ENCODE measurements at places on chromosomes 4 and X.

DNA sequence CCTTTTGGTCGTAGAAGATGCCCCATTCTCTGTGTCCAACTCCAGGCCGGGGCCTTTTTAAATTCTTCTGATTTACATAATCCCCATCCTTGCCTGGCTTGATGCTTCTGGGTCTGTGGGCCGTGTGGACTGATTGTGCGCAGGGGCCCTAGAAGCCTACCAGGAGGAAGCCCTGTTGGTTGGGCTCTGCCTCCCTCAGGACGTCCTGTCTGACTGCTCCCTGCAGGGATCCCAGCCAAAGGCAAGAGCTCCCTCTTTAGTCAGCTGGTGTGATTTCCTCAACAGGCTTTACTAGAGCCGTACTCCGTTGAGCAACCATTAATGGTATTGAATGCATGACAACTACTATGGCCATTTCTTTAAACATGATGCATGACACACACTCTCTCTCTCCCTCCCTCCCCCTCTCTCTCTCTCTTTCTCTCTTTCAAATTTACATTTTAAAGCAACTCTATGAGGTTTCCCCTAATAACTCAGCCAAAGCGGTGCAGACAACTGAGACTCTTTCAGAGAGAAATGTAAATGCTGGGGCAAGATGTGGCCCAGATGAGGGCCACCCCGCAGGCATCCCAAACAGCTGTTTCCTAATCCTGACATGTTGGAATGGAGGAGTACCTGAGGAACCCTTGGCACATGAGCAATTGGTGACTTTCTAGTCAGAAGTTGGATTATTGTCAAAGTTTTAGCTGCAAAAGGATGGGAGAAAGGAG lies 117.3 kb downstream of the DRD5 start:
- DNase-seq = no peak

- DNase-seq = no peak
These were observed 1143.9 kb downstream of the PDHA2 start for GRCh38 chr4:96983830-96984229.

- no peak for DNase-seq
These were observed 64.9 kb upstream of the DYNLT3 start for GRCh38 chrX:37912304-37912703.

DNA sequence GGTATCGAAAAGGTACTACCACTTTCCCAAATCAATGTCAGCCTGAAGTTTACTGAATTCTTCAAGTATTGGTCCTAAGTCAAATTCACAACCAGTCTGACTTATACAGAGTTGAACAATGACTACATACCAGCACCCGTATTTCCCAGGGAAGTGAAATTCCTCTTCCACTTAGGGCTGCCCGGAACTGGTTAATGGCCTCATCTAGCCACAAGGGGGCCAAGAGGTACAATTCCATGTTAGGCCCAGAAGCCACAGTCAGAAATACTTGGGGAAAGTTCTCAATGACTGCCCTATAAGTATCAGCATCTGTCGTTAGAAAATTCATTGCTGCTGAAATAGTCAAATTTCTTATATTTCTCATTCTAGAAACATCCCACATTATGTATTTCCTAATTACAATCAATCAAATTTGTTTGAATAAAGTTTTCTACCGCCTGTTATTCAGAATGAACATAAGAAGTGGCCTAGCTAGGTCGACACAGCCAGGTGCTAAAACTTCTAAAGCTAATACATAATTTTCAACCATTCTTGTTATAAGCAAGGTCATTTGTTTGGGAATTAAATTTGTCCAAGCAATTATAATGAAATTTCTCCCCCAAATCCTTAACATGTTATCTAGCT lies 5.6 kb upstream of the PCDH7 start:
- no peak for DNase-seq

DNA sequence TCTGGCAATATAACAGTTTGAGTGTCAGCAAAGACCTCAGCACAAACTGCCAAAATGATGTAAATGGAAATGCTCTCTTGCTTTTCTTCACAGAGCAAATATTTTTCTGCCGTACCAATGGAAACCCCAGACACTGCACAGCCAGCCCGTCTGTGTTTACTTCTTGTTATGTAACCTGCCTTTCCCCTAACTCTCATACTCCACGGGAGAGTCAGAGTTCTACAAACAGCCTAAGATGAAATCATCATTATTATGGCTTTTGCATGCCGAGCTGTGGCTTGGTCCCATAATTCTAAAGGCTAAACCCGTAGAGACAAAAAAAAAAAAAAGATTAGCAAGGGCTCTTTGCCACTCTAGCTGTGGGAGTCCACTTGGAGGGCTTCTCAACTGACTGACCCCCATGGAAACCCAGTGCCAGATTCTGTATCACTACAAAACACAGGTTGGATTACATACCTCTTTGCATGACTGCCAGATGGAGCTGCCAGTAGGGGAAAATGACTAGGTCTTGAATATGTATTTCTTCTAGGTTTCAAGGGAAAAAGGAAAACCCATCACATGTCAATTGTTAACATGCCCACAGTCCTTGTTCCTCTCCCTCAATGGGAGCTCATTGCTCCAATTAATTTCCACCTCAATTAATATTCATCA lies 197.2 kb upstream of the CNKSR2 start:
- DNase-seq = no peak

- DNase-seq = no peak
These were observed 73.7 kb downstream of the TBL1X start for GRCh38 chrX:9538544-9539045.

- no peak for DNase-seq
These were observed 821.7 kb downstream of the C4orf33 start for GRCh38 chr4:129917651-129918050.

DNA sequence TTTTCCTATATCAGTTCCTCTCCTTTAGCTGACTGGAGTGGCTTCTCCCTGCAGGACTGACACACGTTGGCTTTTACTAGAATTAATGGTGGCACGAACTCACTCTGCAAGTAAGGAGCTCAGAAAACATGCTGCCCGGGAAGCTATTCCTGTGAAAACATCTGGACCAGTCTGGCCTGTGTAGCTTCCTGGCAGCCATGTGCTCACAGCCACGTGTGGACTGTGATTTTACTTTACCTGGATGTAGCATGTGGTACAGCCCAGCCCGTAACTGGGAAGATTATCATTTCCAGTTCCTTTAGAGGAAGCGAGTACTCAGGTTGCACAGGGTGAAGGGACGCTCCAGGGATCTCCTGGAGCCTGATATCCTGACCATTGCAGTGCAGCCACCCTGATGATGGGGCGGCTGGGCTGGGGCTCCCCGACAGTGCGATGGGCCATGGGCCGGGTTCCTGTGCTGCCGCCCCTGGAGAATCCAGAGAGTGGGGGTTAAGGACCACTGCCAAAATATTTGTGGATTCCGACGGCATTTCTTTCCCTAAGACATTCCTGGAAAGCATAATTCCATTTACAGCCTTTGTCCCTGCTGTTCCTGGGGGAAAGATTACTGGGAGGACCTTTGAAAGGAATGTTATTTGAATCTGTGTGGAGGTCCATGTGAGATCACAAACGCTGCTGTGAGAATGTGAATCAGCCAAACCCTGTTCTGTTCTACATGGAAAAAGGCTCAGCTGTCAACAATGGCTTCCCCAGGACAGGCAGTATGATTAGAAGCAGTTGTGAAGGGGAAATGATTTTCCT lies 35.0 kb downstream of the PROM1 start:
- no peak for DNase-seq

- DNase-seq = no peak
These were observed 50.0 kb downstream of the WFS1 start for GRCh38 chr4:6319530-6320150.

DNA sequence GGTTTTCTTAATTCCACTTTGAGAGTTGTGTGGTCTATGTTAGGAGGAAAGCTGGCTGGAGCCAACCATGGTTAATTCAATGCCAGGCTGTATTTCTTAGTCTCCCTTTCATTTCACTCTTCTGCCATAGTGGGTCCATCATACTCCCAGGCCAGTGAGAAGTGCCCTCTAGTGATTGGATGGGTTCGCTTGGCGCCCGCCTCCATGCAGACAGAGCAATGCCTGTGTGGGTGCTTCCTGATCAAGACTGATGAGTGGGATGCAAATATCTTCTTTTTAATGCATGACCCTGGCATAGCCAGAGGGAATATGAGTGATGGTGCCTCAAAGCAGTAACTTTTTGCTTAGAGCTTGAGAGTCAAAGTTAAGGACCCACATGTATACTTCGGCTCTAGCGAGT lies 6.4 kb downstream of the BMX start:
- no peak for DNase-seq

- DNase-seq = no peak
These were observed 1.5 kb downstream of the LAP3 start for GRCh38 chr4:17578482-17578891.

DNA sequence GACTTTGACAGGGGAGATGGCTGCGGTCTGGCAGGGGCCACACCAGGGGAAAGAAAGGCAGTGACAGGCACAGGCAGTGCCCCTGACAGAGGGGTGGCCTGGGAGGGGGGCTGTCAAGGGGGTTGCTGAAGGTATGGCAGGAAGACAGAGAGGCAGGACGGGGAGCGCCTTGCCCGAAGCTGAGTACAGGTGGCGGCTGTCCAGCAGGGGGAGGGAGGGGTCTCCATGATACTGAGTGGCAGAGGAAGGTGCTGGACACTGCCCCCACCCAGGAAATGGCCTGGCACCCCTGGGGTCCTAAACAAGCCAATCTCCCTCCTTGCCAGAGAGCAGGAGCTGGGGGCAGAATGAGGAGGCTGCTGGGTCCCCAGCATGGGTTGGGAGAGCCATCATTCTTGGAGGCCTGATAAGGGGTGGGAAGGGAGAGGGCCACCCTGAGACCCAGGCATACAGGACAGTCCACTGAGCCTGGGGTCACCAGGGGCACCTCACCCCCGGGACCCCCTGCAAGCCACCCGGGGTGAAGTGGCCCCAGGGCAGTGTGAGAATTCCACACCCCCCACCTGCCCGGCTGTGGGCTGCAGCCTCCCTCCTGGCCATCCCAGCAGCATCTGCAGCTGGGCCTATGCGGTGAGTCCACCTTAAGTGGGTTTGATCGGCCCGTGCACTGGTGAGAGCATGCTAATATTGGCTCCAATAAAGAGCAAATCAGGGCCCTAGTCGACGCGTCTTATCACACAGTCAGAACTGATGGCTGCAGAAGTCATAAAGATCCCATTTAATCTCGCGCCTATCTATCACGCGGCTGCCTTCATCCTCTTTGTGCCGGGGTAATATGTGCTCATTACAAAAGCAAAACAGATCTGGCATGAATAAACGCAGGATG lies 108.5 kb downstream of the FAM53A start:
- DNase-seq = no peak

GRCh38 chrX:137945470-137945869 lies 379.5 kb downstream of the ZIC3 start:
- DNase-seq = no peak

DNA sequence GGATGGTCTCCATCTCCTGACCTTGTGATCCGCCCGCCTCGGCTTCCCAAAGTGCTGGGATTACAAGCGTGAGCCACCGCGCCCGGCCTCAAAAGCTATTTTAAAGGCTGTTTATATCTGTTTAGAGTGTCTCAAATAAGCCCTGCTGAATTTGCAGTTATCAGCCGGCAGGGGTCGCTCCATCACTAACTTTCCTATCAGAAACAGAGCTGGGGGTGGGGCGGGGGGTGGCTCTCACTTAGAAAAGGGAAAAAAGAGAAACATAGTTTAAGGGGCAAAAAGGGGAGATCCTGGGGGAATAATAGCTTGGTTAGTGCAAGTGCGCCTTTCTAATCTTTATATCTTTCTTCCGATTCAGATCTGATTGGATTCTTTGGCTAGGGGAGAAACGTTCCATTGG lies 450.7 kb downstream of the UBE2NL start:
- no peak for DNase-seq

- DNase-seq = no peak
These were observed 43.4 kb upstream of the PRSS48 start for GRCh38 chr4:151233600-151233999.

DNA sequence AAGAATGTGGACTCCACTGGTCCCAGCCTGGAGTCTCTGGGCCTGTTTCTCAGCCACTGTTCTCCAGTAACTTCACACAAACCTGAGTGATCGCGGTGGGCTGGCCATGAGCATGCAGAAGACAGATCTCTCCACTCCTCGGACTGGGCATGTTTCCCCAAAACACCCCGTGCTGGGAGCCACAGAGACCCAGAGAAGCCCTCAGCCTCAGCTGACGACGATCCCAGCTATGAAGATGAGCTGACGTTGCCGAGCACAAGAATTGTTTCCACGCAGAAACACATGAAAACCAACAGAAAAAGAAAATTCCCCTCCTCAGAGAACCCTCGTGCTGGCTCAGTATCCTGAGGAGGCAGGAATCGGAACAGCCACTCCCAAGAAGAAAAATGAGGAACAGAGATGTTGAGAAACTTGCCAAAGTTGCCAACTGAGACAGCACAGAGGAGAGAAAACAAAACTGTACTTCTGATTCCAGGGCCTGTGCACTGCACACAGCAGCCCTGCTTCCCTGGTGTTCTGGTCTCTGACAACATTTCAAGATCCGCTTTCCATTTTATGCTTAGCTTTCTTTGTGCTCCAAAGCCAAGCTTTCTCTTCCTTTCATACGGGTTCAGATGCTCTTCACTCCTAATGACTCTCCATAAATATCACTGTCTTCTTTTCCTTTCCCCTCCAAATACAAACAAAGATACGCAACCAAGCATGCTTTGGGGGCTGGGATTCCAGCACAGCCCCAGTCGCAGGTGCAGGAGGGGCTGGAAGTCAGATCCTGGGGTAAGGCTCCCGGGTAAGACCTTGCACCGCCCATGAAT lies 81.4 kb downstream of the IRF2 start:
- no peak for DNase-seq

DNA sequence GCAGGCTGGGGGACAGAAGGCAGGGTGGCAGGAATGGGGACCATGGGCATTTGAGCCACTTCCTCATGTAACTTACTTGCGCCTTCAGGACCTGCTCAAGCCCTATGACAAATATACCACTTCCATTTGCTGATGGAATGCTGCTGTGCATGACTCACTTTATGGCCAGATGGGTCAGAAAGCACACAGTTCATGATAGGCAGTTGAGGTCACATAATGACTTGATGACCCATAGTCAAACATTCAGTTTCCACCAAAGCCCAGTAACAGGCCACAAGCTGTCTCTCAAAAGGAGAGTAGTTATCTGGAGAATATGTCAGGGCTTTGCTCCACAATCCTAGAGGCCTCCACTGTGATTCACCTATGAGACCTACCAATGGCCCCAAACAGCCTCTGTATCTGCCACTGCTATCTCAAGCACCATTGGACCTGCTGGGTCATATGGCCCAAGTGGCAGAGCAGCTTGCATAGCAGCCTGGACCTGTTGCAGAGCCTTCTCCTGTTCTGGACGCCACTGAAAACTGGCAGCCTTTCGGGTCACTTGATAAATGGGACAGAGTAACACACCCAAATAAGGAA lies 5.3 kb upstream of the PAPSS1 start:
- DNase-seq = no peak

DNA sequence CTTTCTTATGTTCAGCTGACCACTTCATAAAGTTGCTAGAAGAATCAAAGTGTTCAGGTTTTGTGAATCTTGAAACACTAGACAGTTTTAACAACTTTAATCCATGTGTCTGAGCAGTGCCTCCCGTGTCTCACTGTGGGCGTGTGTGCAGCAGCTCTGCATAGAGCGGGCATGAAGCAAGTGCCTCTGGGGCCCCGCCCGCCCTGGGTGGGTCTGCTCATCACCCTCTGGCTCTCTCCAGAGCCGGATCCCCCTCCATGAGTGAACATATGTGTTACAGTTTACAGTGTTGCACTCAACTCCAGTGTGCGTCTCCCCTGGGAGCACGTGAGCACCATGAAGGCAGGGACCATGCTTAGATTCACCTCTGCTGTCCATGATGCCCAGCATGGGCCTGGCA lies 37.6 kb upstream of the CRMP1 start:
- no peak for DNase-seq

GRCh38 chrX:2325076-2325784 lies 175.5 kb downstream of the DHRSX start:
- no peak for DNase-seq

GRCh38 chrX:129115104-129115503 lies 408.2 kb downstream of the SMARCA1 start:
- DNase-seq = no peak

GRCh38 chr4:150546286-150546685 lies 35.7 kb upstream of the MAB21L2 start:
- no peak for DNase-seq
